Fibroblast of villous mesenchyme (primary cell): ENCODE measurements at places on chromosomes 11 and 22. TPM values are rescaled to one million over a fixed set of nuclear protein-coding genes. Genes with fewer than 3 reads are reported as not detected.

VPREB3 gene
- total RNA-seq: not detected in 2 replicates

ZP1 gene
- not detected in 2 replicates for total RNA-seq

P2RY2 gene
- under 0.01 TPM in 1 of 2 replicates, not detected in the other for total RNA-seq

TMEM126A gene
- 39.9 and 46.6 TPM in 2 replicates for total RNA-seq

INPP5J gene
- total RNA-seq: 0.43 and 0.97 TPM in 2 replicates

AASDHPPT gene
- total RNA-seq: 47.7 and 72.5 TPM in 2 replicates

PGA5 gene
- total RNA-seq: not detected in 2 replicates

CASP5 gene
- 0.43 TPM in 1 of 2 replicates, not detected in the other for total RNA-seq

ADORA2A gene
- total RNA-seq: 3.2 and 3.9 TPM in 2 replicates

PANX3 gene
- total RNA-seq: under 0.01 TPM in 1 of 2 replicates, not detected in the other

GRCh38 chr11:124943254-124943616 lies 7.4 kb upstream of the HEPACAM start:
- no peak for DNase-seq

- peak; percentile 61 for DNase-seq
Measured at GRCh38 chr11:120404495-120404894, 68.3 kb downstream of the ARHGEF12 start.

DNA sequence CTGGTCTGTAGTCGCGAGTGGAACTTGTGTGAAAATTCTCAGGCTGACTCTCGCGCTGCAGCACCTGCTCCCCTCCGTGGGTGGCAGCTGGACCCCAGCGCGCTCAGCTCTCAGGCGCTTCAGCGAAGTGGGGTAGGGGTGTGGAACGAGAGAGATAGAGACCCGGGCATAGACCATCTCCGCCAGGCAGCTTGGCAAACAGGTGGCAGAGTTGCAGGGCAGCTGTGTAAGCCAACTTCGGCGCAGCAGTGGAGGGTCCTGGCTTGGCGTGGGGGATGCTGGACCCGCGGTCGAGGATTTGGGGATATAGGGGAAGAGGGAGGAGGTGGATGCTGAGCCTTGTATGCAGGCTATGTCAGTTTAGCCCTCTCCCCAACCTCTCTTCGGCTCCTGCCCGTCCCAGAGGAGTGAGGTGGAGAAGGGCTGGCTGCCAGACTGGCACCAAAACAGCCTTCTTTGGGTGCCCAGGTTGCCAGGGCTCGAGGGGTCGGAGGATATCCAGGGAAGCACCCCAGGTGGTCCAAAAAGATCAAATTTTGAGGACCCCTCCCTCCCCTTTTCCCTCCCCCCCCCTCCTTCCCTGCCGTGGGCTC lies 746 bp upstream of the CALCB start:
- DNase-seq: no peak

GRCh38 chr11:7637447-7638157 lies 35.7 kb downstream of the CYB5R2 start:
- DNase-seq: peak; percentile 38

- no peak for DNase-seq
Measured at GRCh38 chr11:34784318-34784841, 131.8 kb downstream of the APIP start.

DNA sequence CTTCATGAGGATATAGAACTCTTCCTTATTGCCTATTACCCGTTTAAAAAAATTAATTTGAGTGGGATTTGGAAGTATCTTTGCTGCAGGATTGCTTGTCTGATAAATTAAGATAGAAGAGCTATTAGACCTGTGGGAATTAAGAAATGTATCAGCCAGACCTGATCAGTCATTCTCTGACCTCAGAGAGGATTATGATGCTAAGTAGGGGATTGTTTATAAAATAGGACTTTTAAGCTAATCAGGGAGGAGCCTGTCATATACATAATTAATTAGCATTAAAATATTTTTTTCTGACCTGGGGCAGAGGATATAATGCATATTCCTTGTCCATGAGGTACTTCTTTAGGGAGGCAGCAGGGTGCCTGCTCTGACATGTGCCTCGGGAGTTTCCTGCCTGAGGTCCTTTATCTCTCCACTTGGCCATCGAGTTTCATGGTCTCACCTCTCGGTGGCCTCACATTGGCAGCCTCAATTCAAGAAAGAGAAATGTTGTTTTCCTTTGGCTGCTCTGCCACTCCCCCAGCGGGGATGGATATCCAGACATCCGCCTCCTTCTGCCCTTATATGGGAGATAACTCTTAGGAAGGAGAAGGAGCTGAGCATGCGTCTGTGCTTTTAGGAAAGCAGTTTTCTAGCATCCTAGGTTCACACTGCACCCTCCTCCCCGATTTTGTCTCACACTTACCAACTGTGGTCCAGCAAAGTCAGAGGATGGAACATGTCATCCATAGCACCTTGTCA lies 41.1 kb downstream of the DIXDC1 start:
- peak; percentile 76 for DNase-seq

DNA sequence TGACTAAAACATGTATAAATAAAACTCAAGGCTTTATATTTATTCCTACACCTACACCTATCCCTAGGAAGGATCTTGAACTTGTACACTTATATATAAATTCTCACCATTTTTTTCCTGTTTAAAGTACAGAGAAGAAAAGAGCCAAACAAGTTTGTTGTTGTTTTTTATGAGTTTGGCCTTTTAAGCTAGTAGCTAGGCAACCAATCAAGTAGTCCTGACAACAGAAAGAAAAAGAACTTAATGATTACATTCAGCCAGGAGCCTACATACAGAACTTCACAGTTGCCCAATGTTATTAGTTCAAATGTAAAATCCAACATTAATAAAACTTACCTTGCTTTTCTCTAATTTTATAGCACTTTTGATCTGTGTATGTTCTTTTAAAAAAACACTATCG lies 316.2 kb downstream of the SOX6 start:
- peak; percentile 9 for DNase-seq

- peak; percentile 92 for DNase-seq
Measured at GRCh38 chr22:26658671-26659478, 1.5 kb downstream of the MIAT start.

DNA sequence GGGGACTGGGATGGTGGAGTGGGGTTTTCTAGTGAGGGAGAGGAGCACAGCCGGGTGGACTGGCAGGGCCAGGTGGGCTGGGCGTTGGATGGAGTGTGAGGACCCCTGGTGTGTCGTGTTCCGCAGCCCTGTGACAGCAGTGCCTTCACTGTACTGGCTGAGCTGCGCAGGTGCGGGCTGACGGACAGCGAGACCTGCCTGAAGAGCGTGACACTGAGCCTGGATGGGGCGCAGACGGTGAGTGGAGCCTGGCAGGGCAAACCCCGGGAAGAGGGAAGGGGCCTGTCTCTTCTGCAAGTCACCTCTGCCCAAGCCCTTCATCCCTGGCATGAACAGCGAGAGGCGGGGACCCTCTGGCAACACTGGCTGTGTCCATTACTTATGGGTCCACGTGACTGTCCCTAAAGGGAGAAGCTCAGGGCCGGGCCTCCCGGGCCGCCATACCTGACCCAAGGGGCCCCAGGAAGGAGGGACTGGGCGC lies 10.0 kb downstream of the MUC5AC start:
- no peak for DNase-seq

- DNase-seq: peak; percentile 74
Measured at GRCh38 chr11:120224972-120225909, 14.4 kb downstream of the OAF start.

DNA sequence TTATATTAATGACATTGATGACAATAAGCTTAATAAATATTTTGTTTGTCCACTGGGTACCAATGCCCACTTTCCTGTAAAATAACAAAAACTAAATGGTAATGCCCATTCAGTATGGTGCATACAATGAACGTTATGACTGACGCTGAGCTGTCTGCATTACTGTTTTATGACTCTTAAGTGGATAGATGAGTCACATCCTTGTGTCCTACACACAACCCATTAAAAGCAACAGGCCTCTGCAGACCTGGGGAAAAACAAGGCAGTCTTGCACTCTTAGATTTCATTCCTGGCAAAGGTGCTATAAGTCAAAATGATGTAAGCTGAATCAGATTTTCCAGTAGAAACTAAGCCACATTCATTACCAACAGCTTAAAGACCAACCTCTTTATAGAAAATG lies 176.3 kb upstream of the TMEM45B start:
- DNase-seq: peak; percentile 91

DNA sequence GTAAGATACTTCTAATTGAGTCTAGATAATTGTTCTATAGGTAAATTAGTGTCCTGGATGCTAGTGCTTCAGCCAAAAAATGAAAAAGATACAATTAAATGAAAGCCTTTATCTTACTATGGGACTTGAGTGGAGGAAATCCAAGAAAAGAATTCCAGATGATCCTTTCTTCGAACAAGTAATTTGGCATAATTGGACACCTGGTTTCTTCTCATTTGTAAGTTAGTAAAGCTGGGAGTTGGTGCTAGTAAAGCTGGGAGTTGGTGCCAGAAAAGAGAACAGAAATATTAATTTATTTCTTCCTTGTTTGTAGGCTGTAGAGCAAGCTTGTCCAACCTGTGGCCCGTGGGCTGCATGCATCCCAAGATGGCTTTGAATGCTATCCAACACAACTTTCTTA lies 12.3 kb downstream of the OR51V1 start:
- DNase-seq: no peak

DNA sequence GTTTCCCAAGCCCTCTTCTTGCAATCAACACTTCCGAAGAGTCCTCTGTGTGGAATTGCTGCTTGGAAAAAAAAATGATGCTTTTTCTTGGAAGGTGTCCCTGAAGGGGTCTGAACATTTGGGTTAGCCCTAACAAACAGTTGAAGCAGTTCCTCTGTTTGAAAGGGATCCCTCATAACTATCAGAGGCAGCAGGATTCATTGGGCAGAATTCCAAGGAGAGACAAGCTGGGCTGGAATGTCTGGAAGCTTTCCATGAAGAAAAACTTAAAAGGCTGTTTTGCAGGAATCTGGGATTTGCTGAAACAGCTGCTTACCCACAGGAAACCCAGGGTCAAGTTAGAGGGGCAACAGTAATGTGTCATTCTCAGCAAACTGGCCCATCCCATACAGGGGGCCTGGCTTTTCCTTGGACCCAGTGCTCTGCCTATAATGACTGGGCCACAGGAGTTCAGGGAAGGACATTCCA lies 3.1 kb downstream of the CSNK2A3 start:
- DNase-seq: peak; percentile 90

- DNase-seq: peak; percentile 7
Measured at GRCh38 chr11:84012171-84012826, 726.1 kb upstream of the CCDC90B start.

- no peak for DNase-seq
Measured at GRCh38 chr11:75678620-75679259, 9.9 kb upstream of the MAP6 start.

DNA sequence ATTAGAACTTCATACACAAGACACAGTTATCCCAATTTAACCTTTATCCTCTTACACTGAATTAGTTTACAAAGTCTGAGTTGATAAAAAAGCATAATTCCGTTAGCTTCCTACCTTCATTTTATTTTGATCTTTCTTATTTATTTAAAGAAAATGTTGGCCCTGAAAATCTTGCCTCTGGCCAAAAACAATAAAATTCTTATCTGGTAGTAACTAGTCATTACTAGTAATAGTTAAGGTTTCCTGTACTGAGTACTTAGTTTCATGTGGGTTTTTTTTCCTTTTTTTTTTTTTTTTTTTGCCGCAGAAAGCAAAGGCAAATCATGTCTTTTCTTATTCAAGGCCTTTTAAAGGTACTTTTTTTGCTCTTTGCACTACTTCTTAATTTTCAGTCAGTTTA lies 120.6 kb downstream of the PAX6 start:
- DNase-seq: no peak

DNA sequence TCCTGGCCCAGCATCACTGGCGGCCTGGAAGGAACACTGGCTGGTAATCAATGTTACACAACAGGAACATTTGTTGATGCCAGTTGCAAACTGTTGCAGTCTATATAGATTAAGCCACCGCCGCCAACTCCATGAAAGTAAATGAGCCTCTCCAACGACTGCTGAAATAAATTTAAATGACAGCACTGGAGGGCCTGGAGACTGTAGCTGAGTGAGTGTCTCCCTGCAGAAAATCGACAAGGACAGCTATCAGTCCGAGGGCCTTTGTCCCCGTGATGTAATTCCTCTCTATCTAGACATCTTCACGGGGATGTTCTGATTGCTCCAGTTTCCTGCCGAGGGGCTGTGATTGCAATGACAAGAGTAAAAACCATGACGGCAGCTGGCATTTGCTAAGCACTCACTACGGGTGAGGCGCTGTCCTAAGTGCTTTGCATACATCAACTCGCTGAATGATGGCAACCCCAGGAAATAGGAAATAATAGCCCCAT lies 120.4 kb downstream of the SEZ6L start:
- no peak for DNase-seq

GRCh38 chr11:72436661-72437060 lies 2.3 kb upstream of the CLPB start:
- no peak for DNase-seq
